Naive thymus-derived CD4-positive, alpha-beta T cell (primary cell): ENCODE measurements at places on chromosomes 4 and X. TPM values are rescaled to one million over a fixed set of nuclear protein-coding genes. Genes with fewer than 3 reads are reported as not detected.

- no peak for DNase-seq
Observed at GRCh38 chrX:17788956-17789562, 51.8 kb downstream of the SCML1 start.

The AKAP17A gene
- polyA plus RNA-seq = 66.9 TPM

- DNase-seq = no peak
Observed at GRCh38 chrX:136067966-136068365, 79.4 kb upstream of the FHL1 start.

The LIMCH1 gene
- not detected for polyA plus RNA-seq
